Naive thymus-derived CD8-positive, alpha-beta T cell (primary cell): ENCODE measurements at places on chromosomes 5 and 9.

GRCh38 chr5:41648996-41649395 is 138.6 kb upstream of the PLCXD3 start:
- no peak for DNase-seq

- DNase-seq: no peak
These were observed 20.9 kb upstream of the HAPLN1 start for GRCh38 chr5:83741571-83741970.

GRCh38 chr9:15606643-15607472 is 54.0 kb downstream of the CCDC171 start:
- no peak for DNase-seq

DNA sequence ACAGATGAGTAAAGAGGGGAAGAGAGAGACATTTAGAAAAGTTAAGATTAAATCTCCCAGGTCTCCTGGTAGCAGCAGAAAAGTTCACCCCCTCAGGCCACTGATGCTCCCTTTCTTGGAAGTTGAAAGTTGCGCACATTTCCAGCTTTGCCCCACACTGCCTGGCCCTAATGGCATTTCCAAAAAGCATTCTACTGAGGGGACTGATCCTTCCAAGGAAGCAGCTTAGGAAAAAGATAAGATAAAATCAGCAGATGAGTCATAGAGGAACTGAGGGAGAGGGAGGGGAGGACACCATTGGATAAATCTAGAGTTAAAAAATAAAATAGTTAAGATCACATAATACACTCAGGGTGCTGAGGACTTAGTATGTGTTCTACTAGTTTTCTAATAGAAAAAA is 67.6 kb upstream of the SLC12A2 start:
- DNase-seq: no peak

GRCh38 chr9:33517373-33517772 is 6.7 kb upstream of the ANKRD18B start:
- DNase-seq: no peak

DNA sequence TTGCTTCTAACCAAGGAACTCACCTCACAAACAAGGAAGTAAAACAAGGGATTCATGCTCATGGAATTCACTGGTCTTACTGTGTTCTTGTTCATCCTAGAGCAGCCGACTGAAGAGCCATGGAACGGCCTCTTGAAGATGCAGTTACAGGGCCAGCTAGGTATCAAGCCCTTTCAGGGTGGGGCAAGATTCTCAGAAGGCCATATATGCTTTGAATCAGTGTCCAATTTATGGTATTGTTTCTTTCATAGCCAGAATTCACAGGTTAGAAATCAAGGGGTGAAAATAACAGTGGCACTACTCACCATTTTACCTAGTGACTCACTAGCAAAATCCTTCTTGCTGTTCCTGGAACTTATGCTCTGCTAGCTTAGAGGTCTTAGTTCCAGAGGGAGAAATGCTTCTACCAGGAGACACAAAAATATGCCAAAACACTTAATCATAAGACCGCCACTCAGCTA is 159.5 kb upstream of the CDH10 start:
- DNase-seq: no peak

DNA sequence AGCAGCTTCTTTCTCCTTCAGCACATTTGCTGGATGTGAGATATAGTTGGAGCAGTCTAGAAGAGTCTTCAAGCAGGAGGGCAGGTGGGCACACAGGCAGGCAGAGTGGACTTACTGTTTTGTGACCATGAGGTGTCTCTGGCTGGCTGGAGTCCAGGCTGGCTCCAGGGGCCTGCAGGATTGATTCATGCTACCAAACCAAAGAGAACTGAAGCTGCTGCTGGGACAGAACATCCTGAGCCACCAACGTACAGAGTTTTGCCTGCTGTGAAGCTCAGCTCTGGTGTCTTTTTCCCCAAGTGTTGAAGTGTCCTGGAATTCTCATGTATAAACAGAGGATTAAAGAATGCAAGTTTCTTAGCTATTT is 45.7 kb downstream of the CYSTM1 start:
- DNase-seq: no peak

DNA sequence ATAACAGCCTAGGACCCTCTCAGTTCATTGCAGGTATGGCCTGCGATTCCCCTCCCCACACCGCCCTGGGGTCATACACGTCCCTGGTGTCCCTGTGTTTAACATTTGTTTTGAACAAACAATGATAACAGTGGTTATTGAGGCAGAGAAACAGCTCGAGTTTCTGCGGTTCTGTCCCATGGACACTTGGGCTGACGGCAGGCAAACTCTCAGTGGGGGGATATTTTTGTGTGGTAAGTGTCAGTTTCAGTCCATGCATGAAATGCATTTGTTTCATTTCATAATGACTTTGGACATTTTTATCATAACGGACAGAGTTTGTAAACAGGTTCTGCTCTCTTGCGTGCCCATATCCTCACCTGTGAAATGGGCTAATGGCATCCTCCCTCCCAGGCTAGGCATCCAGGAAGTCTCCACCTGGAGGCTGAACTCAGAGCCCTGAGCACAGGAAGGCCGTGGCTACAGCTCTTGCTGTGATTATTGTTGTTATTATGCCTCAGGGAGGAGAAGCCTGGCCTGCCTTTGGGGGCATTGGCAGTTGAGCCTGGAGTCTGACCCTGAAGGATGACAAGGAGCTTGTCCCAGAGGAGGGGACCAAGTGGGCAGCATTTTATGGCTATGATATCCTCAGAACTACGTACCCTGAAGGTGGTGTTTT is 190.9 kb downstream of the GADD45G start:
- no peak for DNase-seq

DNA sequence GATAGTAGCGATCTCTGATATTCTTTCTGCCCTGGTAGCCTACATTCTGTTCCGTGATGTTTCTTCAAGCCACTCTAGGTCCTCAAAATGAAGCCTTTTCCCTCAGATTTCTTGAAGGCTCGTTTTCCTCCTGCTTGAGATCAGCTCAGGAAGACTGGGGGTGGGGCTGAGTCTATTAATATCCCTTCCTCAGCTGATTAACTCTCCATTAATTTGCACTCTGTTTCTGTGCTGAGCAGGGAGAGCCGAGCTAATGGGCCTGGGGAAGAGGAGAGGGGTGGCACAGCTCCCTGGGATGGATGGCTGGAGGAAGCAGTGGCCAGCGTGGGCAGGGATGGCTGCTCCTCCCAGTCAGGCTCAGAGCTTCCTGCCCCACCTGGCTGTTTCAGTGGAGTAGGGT is 93.3 kb downstream of the PPARGC1B start:
- DNase-seq: no peak

GRCh38 chr9:85471791-85472190 is 270.0 kb downstream of the AGTPBP1 start:
- no peak for DNase-seq

DNA sequence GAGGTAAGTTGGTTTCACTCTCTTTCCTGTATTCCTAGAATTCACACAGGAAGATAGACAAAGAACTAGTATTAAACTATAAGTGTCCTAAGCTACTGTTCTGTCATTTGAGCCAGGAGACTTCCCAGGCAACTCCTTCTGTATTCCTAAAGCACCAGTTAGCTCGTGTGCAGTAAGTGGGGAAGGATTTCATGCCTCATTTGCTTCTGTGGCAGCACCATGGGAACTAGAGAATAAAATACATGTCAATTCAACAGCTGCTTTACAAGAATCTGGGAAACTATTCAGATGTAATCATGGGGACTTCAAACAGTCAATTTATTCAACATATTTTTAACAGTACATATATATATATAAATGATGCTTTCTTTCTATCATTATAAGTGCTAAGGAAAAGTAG is 762.3 kb downstream of the PRELID2 start:
- DNase-seq: no peak

DNA sequence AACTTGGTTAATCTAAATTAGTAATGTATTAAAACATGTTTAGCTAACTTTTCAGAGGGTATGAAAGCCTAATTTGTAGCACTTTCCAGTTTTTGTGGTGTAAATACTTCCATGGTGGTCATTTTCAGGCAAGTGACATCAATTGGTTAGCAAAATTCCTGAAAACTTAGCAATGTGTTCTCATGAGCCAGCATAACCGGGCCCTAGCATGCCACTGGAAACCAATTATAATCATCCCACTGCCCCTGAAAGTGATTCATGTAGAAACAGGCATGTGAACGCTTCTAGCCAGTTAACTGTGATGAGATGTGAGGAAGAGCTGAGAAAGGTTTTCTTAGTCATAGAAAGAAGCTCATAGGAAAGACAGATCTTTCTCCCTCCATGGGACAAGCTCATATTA is 417.2 kb downstream of the TLR4 start:
- no peak for DNase-seq

- no peak for DNase-seq
These were observed 83.7 kb upstream of the ORM1 start for GRCh38 chr9:114238891-114239875.

DNA sequence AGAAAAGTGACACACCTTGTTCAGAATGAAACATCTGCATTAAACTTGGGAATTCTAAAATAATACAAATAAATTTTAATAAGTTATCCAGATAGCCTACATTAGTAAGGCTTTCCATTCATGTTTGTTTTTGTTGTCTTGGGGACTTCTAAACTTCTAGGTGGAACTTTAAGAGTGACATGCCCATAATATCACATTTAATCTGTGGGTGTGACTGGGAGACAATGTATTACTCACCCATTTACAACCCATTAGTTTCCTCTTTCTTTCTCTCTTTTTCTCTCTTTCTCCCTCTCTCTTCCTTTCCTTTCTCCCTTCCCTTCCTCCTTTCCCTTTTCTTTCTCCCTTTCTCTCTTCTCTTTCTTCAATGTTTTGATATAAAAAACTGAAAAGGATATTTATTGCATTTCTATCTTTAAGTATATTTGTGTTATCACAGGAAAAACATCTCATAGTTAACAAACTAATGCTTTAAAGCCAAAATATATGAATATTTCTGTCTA is 12.5 kb upstream of the PTGER4 start:
- DNase-seq: no peak

- DNase-seq: no peak
These were observed 100.9 kb downstream of the F2RL2 start for GRCh38 chr5:76522103-76522935.

DNA sequence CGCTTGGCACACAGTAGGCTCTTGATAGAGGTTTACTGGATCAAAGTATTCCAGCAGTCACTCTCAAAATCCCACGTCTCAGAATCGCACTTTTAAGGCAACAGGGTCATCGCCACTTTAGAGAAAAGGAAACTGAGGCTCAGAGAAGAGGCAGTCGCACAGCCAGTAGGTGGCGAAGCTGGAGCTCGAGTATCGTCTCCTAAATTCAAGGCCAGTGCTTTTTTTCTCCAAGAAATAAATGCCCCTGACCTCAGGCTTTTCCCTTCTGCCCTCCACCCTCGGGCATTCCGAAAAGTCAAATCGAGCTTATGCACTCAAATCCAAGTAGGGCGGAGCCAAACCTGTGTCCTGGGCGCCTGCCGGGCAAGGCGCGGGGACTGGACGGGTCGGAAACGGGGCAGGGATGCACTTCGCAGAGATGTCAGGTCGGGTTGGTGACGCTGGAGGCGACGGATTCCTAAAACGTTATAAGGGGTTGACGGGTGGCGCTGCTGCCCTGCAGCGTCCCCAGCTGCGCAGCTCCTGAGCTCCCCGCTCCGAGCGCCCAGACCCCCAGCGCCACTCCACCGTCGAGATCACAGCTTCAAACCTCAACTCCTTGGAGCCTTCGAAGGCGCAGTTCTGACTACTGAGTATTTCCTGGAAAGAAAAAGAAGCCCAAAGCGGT is 4.7 kb upstream of the FOXB2 start:
- DNase-seq: no peak

DNA sequence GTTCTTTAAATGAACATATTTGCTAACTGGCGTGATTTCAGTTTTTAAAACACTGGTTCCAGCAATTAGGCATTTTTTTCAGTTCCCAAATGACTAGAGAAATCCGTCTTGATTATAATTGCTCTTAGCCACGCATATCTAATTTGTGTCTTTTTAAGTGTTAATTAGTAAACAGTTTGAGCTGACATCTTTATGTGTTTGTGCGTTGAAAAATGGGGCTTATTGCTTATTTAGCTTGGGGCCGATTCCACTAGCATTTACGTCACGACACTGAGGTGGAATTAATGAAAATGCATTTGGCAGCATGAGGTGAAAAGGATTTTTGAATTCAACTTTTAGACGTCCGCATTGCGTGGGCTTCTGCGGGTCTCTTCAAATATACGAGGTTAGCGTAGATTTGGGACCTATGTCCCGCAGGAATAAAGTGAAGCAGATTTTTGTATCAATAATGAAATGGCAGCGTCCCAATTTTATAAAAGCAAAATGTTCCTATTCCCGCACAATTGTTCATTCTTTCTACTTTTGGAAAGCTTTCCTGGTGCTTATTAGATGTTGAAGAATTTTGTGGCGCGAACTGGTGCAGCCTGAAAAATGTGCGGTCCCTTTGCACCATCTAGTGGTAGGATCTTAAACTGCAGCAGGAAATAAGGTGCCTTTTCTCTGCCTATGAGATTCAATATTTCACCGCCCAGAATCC is 122.7 kb upstream of the LMX1B start:
- DNase-seq: peak; percentile 16

GRCh38 chr5:97377582-97377981 is 194.5 kb upstream of the RIOK2 start:
- no peak for DNase-seq

DNA sequence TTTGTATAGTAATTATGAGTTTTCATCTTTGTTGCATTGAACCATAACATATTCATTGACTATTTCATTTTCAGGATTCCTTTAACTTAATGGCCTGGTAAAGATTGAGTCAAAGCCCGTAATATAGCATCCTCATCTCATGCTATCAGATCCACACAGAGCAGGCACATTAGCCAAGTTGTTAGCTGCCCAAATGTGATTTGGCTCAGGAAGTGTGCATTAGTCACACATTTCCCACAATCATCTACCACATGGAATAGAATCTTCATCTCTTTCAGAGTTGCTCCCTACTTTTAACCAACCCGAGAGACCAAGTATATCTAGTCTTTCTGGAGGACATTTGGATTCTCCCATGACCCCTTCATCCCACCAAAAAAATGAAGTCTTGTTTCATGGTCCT is 481.0 kb upstream of the PTGER4 start:
- no peak for DNase-seq
